DMS79 (cell line): ENCODE measurements at places on chromosomes 11 and 22.

DNA sequence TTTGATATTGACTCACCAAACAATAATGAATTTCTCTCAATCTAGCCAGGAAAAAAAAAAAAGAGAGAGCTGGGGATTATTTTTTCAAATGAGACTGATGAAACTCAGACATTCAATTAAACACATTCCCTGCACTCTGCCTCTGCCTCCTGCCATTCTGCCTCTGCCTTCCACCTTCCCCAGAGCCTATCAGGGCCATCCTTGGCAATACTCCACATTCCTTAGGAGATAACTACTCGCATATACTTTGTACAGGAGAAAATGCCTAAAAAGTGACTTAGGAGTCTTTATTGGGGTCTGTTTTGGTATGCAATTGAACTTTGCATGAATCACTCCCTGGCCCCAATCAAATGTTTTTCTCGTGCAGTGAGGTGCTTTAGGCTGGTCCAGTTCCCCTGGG is 246.6 kb upstream of the PLET1 start:
- DNase-seq = no peak

DNA sequence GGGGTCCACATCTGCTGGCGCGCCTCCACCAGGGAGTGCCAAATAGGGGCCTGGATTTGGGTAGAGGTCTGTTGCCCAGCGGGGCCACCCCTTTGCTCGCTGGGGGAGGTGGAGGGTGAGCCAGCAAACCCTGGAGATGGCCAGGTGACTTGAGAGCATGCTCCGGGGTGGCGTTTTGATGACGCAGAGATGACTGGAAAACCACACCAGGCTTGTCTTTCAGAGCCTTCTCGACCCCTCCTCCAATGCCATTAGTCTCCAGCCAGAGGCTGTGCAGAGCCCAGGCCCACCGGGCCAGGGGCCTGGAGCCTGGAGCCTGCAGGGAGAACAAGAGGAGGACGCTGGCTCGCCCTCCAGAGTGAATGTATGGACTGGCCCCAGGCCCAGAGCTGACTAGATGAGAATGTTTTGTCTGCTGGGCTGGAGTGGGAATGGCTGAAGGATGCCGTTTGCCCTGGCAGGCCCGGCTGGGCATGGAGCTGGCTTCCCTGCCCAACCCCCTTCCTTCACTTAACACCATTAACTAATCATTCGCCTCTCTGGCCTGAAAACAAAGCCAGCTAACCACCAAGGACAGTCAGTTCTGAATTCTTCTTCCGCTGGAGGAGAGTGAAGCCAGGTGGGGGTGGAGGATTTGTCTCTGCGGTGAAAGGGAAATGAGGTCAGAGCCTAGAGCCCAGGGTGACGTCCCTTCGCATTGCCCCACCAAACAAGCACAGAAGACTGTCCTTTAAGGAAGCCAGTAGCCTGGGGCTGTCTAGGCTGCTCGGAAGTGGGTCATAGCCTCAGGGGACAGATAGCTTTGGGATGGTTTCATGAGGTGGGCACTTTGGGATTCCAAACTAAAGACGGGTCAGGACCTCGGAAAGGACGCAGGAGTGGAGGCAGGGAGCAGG is 1.6 kb upstream of the MCAM start:
- no peak for DNase-seq

DNA sequence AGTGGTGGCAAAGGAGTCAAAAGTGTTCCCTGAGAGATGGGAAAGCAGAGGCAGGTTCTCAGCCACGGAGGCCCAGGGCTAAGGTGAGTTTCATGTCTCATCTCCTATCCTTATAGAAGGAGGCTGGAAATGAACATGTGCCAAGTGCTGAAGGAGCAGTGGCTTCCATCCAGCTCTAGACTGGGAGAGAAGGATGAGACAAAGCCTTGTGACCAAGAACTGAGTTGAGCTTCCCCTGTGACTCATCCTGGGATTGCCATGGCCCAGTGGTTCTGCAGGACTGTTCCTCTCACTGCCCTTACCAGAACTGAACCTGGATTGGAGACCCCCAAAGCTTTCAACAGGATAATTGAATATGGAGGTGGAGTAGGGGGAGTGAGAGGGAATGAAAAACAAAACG is 16.7 kb upstream of the OR9Q1 start:
- DNase-seq = no peak

DNA sequence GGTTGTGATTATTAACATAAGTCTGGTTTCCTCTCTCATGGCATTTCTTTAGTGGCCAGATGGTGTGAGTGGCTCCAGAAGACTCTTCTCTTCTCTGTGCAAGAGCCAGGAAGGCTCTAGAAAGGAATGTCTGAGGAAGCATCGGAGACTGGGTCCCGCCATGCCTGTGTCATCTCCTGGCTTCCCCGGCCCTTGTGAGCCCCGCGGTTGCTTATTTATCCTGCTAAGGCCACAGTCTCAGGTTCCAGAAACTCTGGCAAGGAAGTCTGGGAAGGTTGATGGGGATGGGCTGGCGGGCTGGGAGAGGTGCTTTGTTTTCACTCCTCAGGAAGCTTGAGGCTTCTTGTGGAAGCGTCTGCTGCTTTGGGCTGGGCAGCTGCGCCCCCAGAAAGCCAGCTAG is 18.9 kb downstream of the BCR start:
- DNase-seq = no peak

- DNase-seq = no peak
Measured at GRCh38 chr11:79678780-79679452, 238.1 kb upstream of the TENM4 start.

DNA sequence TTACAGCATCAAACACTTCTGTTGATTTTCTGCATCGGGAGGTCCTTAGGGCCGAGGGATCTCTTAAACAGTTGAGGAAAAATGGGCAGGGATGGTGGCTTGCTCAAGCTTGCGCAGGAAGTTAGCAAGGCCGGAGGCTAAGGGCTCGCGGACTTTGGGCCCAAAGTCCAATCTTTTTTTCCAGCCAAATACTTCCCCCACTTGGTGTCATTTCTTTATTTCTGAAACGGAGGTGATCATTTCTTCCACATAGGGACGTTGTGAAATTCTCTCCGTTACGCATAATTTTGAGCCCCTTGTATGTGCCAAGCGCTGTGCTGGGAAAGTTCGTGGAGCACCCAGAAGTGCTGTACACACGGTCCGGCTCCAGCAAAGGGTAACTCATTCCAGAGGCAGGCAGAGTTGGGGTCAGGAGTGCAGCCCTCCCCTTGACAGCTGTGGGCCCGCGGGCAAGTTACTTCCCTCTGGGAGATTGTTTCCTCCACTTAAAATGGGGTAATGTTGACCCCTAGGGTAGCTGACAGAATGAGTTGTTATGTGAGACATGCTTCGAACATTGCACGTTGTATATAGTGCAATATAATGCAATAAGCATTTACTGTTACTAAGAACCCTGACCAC is 809 bp downstream of the MIEF1 start:
- DNase-seq = no peak

DNA sequence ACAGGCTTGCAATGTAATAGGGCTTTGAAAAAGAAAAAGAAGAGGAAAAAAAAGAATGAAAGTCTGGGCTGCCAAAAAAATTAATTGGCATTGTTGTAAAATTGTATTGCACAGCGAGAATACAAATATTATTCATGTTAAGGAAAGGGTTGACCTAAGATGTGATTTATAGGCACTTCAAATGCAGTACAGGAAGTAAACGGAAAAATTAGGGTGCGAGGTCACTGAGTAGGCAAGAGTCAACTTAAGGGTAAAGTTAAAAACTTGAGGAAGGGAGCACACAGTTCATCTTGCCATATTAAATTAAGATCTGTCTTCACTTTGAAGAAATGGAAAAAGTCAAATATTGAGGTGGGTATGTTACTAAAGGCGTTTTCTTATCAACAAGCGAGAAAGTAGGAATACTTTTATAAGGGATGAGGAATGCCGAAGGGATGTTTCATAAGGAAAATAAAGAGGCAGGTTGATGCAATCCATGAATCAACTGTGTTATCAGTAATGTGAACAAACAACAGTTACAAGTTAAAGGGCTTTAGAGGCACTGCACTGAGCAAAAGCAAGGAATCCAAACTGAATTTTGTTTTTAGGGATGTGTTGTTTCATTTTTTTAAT is 123.0 kb downstream of the WT1 start:
- no peak for DNase-seq

DNA sequence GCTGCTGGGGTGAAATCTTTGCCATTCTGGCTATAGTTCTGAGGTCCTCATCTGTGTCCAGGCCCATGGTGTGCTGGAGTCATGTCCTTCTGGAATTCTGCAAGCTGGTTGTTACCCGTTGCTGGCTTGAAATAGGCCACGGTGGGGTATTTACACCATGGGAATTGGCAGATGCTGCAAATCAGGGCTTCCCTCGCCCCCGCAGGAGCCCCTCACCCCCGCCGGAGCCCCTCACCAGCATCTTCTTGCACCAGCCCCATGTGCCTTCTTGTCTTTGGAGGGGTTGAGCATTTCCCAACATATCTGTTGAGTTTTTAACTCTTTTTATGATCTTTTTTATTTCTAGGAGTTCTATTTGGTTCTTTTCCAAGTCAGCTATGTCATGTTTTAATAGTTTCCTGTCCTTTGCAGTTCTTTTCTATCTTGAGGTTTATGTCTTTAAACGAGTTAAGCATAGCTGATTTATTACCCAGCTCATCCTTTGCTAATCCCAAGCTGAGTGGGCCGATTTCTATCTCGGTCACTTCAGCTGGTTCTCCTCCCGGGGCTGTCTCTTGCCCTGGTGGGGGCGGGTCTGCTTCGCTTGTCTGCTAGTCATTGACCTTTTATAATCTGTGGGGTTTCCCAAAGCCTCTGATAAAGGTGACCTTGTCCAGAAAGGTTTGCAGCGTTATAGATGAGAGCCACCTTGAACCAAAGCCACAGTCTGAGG is 17.6 kb downstream of the ANO1 start:
- DNase-seq = no peak

DNA sequence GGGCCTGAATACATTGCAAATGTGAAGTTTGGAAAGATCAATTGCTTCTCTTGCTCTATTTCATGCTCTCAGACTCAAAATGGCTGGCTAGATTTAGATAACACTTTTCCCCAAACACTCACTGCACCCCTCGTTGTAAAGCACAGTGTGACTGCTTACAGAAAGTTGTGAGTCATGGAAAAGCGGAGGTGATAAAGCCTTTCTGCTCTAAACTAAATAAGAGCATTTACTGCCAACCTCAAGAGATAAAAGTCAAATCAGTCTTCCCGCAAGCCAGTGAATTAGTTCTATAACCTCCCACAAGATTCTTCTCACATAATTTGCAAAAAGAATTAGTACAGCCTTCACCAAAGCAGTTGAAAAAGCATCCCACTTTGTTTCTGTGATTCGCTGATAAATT is 168.7 kb downstream of the WT1 start:
- no peak for DNase-seq

GRCh38 chr11:12043221-12043620 is 34.8 kb upstream of the DKK3 start:
- DNase-seq = no peak

DNA sequence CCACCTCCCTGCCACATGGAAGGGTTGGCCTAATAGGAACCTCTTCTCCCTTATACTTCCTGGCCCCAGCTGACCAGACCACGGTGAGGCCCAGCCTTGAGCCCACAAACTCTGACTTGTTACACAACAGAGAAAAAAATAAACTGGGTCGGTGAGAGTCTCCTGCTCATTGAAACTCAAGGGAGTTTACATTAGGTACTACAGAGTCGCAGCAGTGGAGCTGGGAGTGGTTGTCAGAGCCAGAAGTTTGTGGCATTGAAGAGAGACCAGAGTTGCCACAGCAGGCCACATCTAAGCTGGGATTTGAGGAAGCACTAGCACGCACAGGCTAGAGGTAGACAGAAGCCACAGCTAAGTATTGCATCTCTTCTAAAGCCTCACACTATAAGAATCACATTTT is 296.2 kb downstream of the DDX10 start:
- no peak for DNase-seq

GRCh38 chr11:26823963-26824362 is 102.1 kb upstream of the SLC5A12 start:
- no peak for DNase-seq

GRCh38 chr22:46107753-46108563 is 42.4 kb upstream of the PPARA start:
- DNase-seq = no peak

- DNase-seq = no peak
Measured at GRCh38 chr11:36367806-36368680, 72.0 kb downstream of the PRR5L start.

GRCh38 chr22:18044548-18045271 is 20.3 kb upstream of the MICAL3 start:
- DNase-seq = no peak

DNA sequence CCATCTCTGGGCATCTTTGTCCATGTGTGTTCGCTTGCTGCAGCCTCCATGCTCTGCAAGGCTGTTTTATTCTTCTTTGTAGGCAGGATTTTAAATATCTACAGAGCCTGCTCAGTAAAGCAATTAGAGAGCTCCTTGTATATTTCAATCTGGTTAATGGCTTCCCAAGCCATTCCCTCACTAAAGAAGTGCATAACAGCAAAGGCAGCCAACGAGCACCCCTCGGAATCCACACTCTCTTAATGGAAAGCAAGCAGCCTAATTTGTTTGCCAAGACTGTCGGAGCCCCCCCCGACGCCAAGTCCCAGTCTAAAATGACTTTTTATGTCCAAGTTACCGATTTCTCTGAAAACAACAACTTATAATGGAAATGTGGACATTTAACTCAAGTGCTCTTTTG is 123.6 kb downstream of the ARL14EP start:
- peak; percentile 25 for DNase-seq

DNA sequence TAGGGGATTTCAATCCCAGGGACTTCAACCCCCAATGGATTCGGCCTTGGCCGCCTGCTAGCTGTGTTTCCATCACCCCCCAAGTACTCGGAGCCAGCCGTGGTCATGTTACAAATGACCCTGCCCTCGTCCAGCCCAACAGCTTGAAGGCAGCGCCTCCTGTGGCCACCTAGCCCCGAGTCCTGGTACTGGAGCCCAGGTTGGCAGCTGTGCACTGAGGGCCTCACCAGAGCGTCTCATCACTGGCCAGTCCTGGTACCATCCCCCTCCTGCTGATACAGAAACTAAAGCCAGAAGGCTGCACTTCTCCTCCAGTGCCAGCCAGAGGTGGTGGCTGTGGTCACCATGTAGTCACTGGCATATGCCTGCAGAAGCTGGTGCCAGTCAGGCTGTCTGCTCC is 44.9 kb upstream of the FADD start:
- no peak for DNase-seq

GRCh38 chr11:17221968-17222367 is 14.2 kb upstream of the PIK3C2A start:
- DNase-seq = no peak

GRCh38 chr22:44698531-44699421 is 3.2 kb upstream of the PRR5 start:
- DNase-seq = no peak

DNA sequence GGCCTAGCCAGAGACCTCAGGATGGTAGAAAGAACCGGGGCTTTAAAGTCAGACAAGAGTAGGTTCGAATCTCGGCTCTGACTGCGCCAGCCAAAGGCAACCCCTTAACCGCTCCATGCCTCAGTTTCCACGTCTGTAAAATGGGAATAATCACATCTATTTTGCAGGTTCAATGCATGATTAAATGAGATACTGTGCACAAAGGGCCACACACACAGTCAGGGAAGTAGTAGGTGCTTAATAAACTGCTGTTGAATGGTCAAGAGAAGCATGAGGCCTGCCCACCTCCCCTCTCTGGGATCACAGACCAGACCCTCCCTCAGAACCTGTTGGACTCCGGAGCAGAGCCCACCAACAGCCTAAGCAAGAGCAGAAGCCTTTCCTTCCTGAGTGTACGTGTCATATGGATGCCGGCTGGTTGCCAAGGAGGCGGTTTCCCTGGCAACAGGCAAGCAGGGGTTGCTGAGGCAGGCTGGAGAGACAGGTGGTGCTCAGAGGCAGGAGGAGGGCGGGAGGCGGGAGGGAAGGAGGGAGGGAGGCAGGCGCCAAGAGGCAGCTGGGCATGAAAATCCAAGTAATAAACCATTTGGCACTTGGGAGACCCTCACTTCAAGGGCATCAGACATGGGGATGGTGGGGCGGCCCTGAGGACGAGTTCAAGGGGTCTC is 43.9 kb downstream of the NFAM1 start:
- DNase-seq = peak; percentile 87
